ENCODE measurements at places on chromosomes 5 and 9.

GRCh38 chr9:136629001-136629878 lies 33.5 kb upstream of the EGFL7 start:
- DNase-seq = no peak

DNA sequence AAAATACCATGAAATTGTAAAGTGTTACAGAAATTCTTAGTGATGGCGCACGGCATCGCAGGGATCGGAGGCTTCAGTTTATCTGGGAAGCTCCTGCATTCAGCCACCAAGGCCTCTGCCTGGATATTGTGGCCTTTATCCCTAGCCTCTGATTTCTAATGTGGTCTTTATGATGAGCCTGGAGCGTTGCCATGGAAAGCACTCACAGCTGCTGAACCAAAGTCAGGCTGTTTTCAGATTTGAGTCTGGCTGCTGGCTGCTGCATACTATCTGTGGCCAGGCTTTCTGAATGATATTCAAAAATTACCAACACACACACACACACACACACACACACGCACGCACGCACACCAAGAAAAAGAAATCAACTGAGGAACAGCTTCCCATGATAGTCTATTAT lies 101.1 kb upstream of the ZNF366 start:
- DNase-seq = no peak

- no peak for DNase-seq
Observed at GRCh38 chr5:141753971-141754713, 72.1 kb upstream of the ARAP3 start.

DNA sequence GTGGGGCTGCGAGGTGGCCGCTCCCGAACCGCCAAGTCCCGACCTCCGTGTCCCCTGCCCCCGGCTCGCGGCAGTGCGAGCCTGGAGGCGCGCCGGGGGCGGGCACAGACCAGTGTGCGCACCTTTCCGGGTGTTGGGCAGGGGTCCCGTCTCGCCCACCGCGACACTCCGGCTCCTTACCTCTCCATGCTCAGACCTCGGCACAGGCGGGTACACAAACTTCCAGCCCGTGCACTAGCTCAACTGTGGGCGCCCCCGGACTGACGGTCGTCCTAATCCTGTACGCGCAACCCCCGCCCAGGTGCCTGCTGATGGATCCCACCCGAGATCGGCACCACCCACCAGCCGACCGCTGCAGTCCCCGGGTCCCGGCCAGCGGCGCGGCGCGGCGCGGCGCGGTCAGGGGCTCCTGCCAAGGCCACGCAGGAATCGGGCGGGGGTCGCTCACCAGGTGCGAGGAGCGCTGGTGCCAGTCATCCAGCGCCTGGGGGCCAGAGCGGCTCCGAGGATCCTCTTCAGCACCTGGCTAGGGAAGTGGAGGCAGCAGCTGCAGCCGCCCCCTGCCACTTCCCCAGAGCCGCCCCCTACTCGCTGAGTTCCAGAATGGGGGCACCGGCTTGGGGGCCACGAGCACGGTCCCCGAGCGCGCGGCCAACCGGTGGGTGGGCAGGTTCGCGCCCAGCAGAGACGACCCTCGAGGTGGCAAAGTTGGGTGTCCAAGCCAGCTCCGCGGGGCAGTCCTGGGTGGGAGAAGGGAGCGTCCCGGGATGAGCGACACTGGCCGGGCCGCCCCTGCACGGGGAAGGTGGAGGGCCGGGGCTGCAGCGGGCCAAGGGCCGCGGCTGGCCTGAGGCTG lies 511 bp downstream of the SEMA5A start:
- no peak for DNase-seq

- DNase-seq = no peak
Observed at GRCh38 chr9:33818167-33818846, 1.3 kb downstream of the UBE2R2 start.

DNA sequence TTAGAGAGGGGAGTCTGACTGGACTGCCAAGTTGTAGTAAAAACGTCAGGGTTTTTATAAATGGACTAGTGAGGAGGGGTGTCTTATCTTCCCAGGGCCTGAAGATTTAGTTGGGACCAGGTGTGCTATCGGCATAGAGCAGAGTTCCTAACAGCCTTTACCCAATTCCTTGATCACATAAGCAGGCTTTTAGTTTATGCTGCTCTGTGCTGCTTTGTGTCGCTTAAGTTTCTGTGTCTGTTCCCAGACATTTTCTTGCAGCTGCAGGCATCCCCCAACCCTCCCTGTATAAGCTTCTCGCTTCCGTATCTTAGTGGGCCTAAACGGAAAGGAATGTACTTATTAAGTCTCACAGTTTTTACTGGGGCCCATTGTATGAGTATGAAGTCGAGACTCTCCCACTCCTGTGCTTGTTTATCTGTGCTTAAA lies 2.6 kb upstream of the SMC5 start:
- DNase-seq = no peak

DNA sequence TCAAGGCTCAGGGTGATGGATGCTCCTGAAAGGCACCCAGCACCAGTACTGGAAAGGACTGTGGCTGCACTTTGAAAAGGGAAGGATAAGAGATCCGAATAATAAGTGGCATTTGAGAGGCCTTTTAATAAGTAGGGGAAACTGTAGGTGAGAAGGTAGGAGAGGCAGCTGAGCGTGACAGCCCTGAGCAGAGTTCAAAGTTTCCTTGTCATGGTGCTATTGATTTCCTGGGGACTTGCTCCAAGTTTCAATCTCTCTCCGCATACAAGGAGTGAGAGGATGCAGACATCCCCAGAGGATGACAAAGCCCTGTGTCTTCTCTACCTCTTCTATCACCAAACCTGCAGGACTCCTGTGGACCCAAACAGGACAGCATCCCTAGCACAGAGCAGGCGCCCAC lies 354.5 kb downstream of the SPOCK1 start:
- DNase-seq = no peak

GRCh38 chr5:132689513-132689912 lies 15.7 kb downstream of the IL4 start:
- DNase-seq = no peak

DNA sequence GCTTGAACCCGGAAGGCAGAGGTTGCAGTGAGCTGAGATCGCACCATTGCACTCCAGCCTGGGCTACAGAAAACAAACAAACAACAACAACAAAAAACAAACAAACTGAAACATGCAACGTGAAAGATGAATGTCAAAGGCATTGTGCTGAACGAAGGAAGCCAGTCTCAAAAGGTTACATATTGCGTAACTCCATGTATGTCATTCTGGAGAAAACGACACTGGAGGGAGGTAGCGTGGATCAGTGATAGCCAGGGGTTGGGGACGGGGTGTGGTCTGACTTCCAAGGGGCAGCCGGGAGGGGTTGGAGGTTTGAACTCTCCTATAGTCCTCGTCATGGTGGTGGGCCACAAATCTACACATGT lies 12.1 kb upstream of the WDR5 start:
- no peak for DNase-seq

DNA sequence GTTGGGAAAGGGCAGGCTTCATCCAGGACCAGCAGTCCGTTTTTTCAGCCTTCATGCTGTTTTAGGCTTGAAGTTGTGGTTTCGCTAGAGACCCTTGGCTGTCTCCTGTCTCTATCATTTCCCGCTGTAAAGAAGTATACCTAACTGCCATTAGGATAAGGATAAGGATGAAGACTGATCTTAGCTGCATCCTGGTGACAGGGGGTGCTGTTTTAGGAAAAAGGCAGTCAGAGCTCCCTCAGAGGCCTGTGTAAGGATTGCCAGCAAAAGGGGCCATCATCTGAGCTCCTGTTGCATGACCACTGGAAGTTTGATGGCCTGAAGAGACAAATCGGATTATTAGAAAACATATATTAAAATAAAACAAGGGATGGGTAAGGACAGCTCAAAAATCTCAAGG lies 64.8 kb upstream of the FGF10 start:
- no peak for DNase-seq

DNA sequence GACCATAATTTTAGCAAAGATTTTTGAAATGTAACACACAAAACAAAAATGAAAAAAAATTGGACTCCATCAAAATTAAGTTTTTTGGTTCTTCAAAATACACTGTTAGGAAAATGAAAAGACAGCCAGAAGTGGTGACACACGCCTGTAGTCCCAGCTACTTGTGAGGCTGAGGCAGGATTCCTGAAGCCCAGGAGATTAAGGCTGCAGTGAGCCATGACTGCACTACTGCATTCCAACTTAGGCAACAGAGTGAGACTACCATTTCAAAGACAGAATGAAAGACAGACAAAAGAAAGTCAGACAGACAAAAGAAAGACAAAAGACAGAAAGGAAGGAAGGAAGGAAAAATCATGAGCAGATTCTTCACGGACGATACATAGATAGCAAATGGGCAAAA lies 7.5 kb downstream of the DIAPH1 start:
- DNase-seq = no peak

DNA sequence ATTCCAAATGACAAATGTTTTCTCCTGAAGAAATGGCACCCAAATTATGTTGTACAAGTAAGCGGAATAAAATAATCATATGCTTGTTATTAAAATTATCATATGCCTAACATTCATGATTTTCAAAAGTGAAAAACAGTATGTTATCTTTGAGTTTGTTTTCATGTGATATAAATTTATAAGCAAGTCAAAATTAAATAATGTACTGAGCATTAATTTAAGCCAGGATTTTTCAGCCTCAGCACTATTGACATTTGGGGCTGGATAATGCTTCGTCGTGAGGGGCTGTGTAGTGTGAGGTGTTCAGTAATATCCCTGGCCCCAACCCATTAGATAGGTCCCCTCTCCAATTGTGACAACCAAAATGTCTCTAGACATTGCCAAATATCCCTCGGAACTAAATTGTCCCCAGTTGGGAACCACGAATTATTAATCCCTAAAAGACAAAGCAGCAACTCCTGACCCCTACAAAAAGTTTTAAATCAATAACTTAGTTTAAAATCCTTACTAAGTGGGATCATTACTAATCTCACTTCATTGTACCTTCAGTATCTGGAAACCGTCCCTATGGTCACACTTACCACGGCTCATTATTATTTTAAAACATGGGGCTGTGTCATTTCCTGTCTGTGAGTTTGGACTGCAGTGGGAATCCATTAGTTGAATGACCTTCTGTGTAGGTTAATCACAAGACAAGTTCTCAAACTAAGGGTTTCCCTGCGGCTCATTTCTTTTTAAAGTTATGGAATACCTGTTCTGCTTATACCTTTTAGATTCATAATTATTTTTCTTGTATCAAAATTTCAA lies 1.3 kb upstream of the NNT start:
- DNase-seq = no peak

- no peak for DNase-seq
Observed at GRCh38 chr5:6667648-6668047, 34.4 kb downstream of the SRD5A1 start.

- DNase-seq = no peak
Observed at GRCh38 chr9:131333771-131334628, 44.5 kb downstream of the PLPP7 start.

DNA sequence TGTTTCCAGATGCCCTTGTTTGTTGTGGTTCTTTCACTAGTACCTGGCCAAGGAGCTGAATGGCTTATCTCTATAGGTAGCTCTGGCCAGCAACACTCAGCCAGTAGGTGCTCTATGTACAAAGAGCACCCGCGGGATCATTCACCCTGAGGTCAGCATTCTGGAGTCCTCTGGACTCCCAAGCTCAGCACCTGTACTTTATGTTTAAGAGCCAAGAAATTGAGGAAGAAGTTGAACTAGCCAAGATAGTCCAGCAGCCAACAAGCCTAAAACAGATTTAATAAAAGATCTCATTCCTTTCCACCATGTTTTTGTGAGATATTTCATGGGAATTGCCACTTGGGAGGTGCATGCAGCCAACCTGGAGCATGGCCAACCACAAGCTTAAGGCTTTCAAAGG lies 242.6 kb upstream of the PAPPA start:
- DNase-seq = no peak

DNA sequence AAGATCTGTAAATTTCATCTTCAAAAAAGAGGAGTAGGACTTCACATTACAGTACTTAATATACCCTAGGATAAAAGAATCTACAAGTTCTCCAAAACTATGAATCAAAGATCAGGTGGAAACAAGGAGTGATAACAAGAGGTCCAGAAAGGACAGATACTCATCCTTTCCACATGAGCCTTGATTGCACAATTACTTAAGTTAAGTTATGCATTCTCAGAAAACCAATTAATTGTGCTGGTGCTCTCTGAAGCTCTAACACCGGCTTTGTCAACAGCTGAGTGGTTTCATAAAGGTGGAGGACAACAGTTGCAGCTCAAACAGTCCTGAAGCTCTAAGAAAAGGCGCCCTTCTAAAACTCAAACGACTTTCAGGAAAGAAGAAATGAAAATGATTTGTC lies 251.9 kb downstream of the BNC2 start:
- no peak for DNase-seq

- DNase-seq = no peak
Observed at GRCh38 chr9:127170652-127171051, 48.2 kb upstream of the ANGPTL2 start.

GRCh38 chr9:133023117-133023890 lies 7.5 kb upstream of the GTF3C5 start:
- peak; percentile 15 for DNase-seq

- DNase-seq = no peak
Observed at GRCh38 chr9:126692041-126692758, 78.5 kb downstream of the LMX1B start.

- DNase-seq = peak; percentile 38
Observed at GRCh38 chr5:157303667-157304327, 37.9 kb downstream of the CYFIP2 start.

GRCh38 chr5:80043187-80043586 lies 8.0 kb downstream of the THBS4 start:
- DNase-seq = no peak

DNA sequence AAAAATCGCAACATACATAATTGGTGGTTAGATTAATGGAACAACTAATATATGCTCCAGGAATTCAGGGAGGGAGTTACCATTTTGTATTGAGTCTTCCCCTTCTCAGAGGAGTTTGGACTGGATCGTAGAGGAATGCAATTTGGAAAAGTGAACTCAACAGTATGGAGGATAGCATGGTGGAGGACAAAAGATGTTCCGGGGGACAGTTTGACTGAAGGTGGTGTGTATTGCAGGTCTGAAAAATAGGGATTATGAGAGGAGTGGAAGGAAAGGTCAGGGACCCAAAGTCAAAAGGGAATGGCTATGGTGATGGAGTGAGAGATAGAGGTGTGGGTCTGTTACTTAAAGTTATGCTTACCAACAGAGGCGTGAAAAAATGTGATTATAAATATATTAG lies 1.5 kb downstream of the DNAJC21 start:
- DNase-seq = no peak

GRCh38 chr5:58523956-58524355 lies 32.7 kb downstream of the GAPT start:
- DNase-seq = no peak

- no peak for DNase-seq
Observed at GRCh38 chr9:78746010-78746409, 449.1 kb downstream of the PSAT1 start.

- no peak for DNase-seq
Observed at GRCh38 chr9:70052768-70053167, 9.1 kb downstream of the MAMDC2 start.

DNA sequence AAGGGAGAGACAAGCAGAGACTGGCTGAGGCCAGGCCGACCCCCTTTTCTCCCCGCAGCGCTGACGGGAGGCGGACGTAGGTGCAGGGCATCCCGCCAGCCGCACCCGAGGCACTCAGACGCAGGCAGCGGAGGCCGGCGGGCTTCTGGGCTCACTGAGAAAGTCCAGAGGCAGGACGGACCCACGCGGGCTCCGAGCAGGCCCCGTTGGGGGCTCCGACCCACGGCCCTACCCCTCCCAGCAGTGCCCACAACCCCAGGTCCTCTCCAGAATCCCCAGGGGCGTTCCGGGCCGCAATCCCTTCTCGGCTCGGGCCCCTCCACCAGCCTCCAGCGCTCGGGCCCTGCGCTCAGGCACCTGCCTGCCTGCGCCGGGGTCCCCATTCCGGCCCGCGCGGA lies 543 bp downstream of the MTMR12 start:
- peak; percentile 43 for DNase-seq
